Pulmonary artery endothelial cell (primary cell): ENCODE measurements at places on chromosomes 16 and 17.

DNA sequence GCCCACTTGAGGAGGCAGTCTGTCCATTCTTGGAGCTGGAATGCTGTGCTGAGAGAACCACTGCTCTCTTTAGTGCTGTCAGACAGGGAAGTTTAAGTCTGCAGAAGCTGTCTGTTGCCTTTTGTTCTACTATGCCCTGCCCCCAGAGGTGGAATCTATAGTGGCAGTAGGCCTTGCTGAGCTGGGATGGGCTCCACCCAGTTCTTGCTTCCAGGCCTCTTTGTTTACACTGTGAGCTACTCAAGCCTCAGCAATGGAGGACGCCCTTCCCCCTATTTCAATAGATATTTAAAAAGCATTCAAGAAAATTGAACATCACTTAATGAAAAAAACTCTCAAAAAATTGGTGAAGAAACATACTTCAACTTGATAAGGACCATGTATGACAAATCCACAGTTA, 313.5 kb downstream of the PHKB start:
- DNase-seq = no peak

DNA sequence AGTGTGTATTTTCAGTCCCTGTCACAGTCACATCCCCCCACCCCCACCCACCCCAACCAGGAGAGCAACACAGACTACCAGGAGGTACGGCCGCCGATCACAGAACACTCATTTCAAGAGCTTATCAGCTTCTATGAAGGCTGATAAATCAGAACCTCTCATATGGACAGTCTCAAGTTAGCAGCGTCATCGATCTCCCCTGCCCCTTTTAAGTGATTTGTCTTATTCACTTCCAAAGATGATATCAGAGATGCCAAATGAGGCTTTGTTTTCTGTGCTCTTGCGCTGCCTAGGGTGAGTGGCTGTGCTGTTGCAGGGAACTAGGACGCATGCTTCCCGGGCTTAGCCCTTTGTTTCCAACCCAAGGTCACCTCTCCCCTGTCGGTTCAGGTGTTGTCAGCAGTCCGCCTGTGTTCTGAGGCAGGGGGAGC, 26.8 kb upstream of the PMFBP1 start:
- DNase-seq = no peak

DNA sequence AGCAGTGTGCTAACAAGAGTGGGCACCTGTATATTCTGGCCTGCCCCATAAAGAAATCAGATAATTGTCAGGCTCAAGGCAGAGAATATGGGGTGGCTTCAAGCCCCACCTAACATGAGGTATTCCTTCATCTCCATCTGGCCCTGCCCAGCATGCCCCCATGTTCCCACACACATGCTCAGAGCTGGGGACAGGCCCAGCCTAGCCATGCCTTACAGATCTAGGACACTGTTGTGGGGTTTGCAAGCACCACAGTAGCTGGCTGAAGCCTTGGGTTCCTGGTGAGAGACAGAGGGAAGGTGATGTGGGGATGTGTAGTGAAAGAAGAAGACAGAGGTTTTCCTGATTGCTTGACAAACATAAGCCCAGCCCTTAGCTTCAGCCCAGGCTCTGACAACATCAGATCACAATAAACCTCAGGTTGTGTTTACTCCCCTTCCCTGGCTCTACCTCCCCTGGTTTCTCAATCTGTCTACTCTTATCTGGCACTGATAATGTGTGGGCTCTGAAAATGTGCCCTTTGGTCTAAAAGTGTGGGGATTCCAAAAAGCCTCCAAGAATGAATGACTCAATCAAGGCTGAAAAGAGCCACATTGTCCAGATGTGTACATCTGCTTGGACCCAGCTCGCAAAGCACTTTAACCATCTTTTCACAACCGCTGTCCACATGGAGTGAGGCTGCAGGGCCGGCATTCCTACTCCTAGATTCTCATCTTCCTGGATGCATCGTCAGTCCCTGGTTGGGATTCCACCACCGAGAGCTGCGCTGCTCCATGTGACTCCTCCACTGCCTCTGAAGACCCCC, 34.4 kb downstream of the CDRT4 start:
- DNase-seq = no peak

- no peak for DNase-seq
Observed at GRCh38 chr17:81509207-81509971, 3.2 kb downstream of the ACTG1 start.

- peak; percentile 69 for DNase-seq
Observed at GRCh38 chr17:34259146-34259545, 4.1 kb downstream of the CCL2 start.

- DNase-seq = no peak
Observed at GRCh38 chr16:5490499-5490898, 392.9 kb upstream of the EEF2KMT start.

DNA sequence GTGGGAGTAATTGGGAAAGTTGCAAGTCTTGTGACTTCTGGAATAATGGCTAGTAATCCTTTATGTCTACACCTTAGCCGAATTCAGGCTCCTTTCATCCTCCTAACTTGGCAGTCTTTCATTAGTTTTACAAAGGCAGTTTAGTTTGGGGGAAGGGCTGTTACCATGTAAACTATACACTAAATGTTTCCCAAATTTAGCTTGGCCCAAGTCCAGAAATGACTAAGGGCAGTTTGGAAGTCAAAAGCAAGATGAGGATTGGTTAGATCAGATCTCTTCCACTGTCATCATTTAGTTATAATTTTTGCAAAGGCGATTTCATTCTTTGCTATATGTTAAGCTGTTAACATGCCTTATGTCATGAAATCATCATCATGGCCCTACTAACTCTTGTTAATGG, 115.4 kb upstream of the CACNG3 start:
- DNase-seq = no peak

DNA sequence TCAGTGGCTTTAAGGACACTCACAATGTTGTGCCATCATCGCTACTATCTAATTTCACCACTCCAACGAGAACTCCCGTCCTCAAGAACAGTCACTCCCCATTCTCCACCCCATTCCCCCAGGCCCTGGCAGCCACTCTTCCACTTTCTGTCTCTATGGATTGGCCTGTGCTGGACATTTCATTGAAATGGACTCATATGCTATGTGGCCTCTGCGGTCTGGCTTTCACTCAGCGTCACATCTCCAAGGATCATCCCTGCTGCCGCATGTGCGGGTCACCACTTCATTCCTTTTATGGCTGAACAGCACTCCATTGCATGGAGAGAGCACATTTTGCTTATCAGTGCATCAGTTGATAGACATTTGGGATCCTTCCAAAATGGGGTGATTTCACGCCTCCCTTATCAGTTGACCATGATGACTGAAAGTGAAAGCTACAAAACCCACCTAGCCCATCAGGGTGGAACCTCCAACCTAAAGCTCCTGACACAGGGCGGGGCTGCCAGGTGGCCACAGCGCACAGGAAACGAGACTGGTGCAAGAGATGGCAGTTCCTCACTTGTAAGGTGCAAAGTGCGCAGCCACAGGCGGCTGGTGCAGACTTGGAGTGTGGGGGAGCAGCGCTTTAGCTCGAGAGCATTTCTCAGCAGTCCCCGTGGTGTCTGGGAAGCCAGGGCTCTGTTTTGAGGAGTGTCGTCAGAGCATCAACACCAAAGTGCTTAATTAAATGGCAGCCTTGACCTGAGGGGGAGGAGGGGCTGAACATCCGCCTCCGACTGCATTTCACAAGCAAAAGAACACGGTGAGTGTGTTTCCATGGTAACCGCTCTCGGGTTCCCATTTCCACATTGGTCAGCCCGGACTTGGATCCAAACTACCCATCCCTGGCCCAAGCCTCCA, 23.8 kb downstream of the COTL1 start:
- no peak for DNase-seq

GRCh38 chr17:33175562-33175961, 117.5 kb downstream of the ASIC2 start:
- no peak for DNase-seq

GRCh38 chr17:17824783-17825614, 11.8 kb downstream of the SREBF1 start:
- no peak for DNase-seq

DNA sequence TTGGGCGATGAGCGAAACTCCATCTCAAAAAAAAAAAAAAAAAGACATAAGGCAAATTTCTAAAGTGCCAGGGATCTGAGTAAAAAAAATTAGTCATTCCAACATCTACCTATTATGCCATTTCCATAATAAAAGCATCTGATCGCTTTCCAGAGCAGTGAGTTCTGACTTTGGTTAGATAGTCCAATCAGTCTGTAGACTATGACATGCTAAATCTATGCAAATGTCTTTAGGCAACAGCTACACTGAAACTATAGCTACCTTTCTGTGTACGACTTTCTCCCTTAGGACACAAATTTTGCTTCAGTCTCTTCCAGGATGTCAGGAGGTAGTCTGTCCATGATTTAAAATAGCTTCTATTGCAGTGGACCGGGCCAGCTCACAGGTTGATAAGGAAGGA, 58.9 kb upstream of the ARHGAP44 start:
- DNase-seq = no peak

DNA sequence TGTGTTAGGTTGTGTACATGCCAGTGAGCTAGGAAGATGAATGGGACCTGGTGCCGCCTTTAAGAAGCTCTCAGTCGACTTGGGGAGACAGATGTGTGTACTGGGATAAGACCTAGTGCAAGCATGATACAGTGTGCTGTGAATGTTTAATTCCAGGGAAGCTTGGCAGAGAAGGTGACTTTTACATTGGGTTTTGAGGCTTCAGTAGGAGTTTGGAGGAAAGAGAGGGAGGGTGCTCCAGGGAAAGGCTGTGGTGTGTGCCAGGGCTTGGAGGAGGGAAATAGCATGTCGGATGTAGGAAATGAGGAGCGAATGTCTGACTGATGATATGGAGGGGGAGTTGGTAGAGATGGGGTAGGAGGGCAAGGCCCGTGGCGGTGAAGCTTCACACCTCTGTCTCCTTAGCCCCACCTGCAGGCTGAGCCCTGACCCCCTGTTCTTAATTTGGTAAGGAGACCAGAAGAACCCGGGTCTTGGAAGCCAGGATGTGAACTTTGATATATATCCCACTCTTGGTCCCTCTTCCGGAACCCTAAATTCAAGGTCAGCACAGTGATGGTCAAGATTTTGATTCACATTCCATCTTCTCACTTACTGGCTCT, 76.6 kb downstream of the PLCG2 start:
- no peak for DNase-seq

DNA sequence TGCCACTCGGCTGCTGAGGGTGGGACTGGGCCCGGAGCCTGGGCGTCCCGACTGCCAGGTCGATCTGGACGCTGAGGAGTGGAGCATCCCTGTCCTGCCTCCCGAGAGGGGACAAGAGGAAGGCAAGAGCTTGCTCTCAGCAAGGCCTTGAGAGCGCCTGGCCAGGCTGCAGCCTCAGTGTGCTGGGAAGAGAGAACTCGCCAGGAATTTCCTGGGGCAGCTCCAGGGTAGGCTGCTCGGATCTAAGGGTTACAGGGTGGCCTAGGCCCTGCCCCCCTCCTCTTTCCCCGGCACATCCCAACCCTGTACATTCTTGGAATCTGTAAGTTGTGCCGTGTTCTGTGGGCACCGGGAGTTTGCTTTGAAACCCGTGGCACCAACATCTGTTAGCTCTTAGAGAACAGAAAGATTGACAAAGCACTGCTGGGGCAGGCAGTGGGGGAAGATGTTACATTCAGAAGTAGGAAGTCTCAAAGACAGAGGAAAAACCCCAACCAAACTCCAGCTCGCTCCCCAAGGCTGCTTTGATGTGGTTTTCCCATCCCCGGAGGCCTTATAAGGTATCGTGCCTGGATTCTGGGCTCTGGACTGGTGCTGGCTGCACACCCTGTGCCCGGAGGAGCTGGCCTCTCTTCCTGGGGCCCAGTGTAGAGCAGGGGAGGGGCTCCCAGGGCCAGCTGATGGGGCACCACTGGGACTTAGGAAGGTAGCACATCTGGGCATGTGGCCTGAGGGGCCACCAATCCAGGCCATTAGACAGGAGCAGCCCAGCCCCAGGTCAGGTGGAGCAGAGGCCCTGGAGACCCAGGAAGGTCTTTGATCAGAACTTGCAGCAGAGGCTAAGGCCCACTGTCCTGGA, 55.2 kb downstream of the NKD1 start:
- no peak for DNase-seq

- DNase-seq = no peak
Observed at GRCh38 chr16:10620120-10620519, 39.7 kb upstream of the EMP2 start.

GRCh38 chr16:74320707-74321106, 24.1 kb downstream of the PSMD7 start:
- no peak for DNase-seq

GRCh38 chr17:43430936-43431713, 32.3 kb downstream of the ARL4D start:
- no peak for DNase-seq

- no peak for DNase-seq
Observed at GRCh38 chr16:88939245-88939971, 37.6 kb downstream of the CBFA2T3 start.

DNA sequence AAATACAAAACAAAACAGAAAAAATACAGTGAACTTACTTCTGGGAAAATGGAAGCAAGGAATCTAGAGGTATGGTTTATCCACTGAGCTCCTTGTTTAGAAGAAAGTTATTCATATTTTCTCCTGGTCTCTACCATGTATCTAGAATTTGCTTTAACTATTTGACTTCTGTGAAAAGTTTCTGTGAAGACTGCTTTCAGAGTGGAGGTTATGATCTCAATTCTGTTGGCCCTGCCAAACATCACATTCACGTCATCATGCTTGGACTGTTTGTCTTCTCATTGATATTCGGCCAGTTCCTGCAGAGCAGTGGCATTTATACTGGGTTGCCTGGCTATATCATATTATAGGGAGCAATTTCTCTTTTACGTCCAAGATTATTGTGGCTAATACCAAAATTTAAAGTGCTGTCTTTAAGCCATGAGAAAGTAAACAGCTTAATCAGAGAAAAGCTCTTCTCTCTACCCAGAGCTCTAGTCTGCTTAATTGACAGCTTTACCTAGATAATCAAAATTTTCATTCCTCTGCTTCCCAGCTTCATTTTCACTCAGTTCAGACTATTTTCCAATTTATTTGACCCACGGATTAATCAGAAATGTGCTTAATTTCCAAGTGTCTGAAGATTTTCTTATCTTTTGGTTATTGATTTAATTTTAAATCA, at the start of gene ABCA8:
ABCA8 (minus strand) TSS at position 212 of the 661 bp plus-strand sequence. CDS start 13,358 bp downstream, outside the sequence.
- DNase-seq = no peak

GRCh38 chr17:55496094-55496881, 15.0 kb downstream of the SMIM36 start:
- no peak for DNase-seq

DNA sequence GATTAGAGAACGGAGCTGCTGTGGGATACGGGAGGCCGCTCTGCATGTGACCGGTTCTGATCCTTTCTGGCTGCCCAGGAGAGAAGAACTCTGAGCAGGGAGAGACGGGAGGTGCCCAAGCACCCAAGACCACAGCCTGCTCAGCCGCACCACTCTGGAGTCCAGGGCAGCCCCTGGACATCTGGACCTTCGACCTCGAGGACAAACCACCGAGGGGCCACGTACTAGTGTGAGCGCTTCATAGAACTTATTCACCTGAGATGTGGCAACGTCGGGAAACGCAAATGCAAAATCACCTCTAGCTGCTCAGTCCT, 5.9 kb downstream of the RNF166 start:
- no peak for DNase-seq

GRCh38 chr16:30985401-30986128, 558 bp downstream of the HSD3B7 start:
- no peak for DNase-seq

GRCh38 chr17:49218941-49219913, 8.7 kb downstream of the ABI3 start:
- DNase-seq = no peak
